ENCODE measurements at places on chromosomes 3 and 15.

GRCh38 chr15:91954292-91954691 lies 100.8 kb downstream of the SLCO3A1 start:
- DNase-seq: no peak

DNA sequence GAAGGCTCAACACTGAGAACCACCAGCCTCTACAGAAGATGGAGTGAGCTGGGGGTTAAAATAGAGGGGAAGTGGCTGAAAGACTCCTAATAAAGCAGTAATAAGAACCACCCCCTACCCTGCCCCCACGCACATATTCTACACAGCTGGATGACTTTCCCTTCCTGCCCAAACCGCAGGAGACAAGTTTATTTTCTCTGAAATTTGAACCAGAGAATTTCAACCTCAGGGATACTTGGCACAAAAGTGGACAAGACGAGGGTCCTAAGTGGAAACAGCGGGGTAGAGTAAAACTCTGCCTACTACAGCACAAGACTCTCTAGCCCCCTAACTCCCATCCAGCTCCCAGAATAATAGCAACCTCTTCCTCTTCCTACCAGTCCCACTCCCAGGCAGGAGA lies 28.4 kb downstream of the USF3 start:
- DNase-seq: no peak

DNA sequence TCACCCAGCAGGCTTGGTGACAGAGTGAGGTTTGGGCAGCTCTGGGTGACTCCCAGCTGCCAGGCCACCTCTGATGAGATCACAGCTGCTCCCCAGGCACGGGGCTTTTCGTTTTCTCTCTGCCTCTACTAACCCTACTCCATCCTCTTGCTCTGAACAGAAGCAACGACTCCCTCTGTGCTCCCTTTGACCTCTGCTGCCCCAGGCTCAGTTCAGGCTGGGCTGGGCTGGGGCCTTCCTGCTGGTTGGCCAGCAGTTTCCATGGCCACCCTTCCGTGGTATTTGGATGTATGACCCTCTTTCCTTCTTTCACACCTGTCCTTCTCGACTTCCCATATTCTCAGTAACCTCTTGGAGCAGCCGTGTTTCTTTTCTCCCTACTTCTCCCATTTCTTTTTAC lies 8.6 kb downstream of the RGMA start:
- DNase-seq: no peak

GRCh38 chr15:85597155-85597815 lies 197.4 kb downstream of the KLHL25 start:
- DNase-seq: no peak

DNA sequence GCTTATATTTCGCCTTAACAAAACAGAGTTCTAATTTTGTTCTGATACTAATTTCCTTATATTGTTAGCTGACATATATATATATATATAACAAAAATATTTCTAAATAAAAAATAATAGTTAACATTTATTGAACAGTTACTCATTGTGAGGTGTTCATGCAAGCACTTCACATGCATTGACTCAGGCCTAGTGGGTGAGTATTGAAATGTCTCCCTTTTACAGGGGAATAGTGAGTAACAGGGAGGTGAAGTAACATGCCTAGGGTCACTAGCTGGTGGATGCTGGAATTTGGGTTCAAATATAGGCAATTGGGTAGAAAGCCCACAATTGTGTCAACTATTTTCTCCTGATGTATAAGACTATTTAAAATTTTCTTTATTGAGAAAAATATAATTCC lies 102.6 kb upstream of the ZPLD1 start:
- DNase-seq: no peak

DNA sequence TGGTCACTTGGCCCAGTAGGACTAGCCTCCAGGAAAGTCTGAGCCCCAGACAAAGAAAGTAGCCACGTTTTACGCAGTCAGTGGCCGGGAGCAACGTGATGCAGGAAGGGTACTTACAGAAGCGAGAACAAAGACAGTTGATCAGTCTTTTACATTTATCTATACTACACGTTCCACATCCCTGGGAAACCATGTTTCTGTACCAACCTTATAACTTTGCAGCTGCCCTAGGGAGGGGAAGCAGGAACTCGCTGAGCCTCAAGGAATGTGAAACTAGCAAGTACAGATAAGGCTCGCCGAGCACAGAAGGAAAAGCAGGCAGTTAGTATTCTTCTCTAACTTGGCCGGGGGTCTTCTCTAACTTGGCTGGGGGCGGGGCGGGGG lies 3.4 kb upstream of the KNL1 start:
- DNase-seq: no peak

- DNase-seq: no peak
These were observed 7.6 kb downstream of the CORO2B start for GRCh38 chr15:68586274-68586961.

- DNase-seq: no peak
These were observed 61.6 kb upstream of the IQSEC1 start for GRCh38 chr3:13134879-13135206.

DNA sequence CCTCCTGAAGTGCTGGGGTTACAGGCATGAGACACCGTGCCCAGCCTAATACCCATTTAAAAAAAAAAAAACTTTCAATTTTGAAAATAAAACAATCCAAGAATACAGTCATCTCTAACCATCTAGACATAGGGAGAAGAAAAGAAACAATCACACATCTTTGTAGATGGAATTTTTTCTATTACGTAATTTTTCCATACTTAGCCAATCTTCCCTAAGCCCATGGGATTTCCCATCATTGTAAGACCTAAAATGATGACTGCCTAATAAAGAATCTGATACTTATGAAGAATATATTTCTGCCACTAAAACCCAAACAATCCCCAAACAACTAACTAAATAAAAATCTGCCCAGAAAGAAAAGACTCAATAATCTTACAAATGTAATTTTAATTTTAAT lies 88.7 kb downstream of the CBLB start:
- DNase-seq: no peak

DNA sequence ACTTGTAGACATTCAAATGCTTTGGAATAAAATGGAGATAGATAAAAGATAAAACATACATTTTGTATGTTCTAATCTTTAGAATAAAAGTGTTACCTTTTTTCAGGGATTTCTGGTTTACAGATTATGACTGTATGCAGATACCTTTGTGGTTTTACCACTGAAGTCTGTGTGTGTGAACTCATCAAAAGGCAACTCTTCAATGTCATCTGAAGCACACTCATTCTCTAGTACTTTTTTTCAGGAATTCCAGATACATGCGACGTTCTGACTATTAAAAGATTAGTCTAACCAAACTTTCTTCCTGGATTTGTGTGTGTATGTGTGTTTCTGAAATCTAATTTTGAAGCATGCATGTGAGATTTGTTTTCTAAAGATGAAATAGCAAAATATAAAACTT lies 188.6 kb downstream of the NLGN1 start:
- no peak for DNase-seq

GRCh38 chr3:196737655-196738054 lies 2.0 kb upstream of the PAK2 start:
- no peak for DNase-seq

DNA sequence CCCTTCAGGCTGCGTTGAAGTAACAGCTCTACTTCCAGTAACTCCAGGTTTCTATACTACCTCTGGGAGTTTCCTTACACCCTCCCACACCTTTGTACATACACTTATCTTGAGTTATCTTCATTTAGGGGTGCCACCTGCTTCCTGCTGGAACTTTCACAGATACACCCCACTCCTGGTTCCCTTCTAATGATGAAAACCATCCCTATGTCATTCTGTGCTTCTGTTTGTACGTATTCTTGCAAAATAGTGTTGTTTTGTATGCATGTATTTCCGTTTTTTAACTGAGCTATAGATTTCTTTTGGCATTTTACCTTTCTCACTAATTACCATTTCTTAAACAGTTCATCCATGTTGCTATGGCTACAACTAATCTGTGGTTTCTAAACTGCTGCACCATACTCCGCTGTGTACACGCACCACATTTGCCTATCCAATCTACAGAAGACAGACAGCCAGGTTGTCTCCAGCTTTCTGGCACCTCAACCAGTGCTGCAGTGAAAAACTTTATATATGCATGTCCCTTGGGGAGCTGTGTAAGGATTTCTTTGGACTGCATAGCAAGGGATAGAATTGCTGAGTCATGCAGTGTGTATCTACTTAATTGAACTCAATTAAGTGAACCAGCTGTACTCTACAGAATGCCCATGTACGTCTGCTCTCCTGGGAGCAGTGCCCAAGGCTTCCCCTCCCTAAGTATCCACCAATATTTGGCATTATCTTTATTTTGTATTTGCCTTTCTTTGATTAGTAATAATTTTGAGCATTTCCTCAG lies 61.4 kb upstream of the ST8SIA2 start:
- no peak for DNase-seq

- DNase-seq: no peak
These were observed 612.8 kb downstream of the ZPLD1 start for GRCh38 chr3:103047640-103048039.
